ENCODE measurements at places on chromosomes 7 and 10.

DNA sequence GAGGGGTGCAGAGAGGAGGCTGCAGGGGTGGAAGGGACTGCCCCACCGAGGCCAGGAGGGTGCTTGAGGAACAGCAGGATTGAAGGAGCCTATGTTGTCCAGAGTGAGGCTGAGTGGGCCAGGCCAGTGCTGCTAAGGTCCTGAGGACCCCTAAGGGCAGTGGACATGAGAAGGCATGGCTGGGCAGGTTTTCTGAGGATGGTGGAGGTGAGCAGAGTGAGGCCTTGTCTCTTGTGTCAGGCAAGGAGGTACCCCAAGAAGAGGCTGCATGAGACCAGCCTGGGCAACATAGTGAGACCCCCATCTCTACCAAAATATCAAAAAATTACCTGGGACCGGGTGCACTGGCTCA is 5.2 kb downstream of the SH2B2 start:
- DNase-seq, result no peak

DNA sequence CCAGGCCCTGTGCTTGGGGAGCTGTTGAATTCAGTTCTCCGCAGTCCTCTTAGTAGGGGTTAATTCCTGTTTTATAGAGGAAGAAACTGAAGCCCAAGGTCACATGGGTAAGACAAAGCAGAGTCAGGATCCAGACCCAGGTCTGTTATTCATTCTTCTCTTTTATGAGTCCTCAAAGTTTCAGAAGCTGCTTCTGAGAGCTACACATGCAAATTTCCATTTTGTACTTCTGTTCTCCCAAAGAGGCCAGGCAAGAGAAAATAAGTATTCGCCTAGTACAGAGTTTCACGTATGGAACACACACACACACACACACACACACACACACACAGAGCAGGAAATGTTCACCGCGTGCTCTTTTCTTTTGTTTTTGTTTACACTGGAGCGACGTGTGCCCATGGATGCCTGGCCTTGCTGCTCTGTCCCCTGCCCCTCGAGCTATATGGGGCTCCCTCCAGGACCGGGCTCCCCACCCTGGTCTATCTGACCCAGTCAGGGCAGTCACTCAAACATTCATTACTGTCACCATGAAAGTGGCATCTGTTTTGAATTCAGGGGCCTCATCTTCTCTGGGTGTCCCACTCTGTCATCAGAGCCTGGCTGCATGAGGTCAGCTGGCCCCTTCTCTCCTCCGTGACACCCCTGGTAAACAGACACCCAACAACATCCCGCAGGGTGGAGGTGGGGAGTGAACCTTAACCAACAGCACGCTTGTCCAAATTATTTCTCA is 84.4 kb downstream of the TNS3 start:
- DNase-seq, result no peak

- DNase-seq, result no peak
Observed at GRCh38 chr10:22900841-22901601, 26.8 kb upstream of the ARMC3 start.

DNA sequence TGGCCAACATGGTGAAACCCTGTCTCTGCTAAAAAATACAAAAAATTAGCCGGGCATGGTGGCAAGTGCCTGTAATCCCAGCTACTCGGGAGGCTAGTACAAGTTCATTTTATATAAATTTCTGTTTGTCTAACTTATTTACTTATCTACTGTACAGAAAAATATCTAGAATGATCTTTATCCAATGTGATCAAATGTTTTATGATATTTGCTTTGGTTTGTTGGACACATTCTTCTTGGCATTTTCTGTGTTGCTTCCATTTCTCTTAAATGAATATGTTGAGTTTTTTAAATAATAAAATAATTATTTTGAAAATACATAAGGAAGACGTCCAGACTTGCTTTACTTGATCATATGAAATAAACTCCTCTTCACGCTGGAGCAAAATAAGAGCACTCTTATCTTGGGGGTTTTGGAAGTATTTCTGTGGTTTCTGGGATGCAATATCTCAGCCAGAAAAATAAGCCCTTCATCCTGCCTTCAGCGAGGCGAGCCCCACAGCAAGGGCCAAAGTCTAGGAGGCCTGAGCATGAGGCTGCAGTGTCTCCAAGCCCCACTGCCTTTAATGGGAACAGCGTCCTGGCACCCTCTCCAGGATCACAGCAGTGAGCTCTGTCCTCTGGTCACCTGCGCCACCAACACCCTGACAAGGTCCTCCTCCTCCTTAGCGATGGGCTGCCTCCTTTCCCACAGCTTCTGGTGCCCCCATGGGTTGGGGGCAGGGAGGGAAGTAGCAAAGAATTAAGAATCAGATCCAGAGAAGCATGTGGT is 480.2 kb downstream of the KCNMA1 start:
- no peak for DNase-seq

GRCh38 chr7:55132550-55132889 is 113.7 kb downstream of the EGFR start:
- no peak for DNase-seq

GRCh38 chr7:17661982-17662585 is 278.2 kb downstream of the SNX13 start:
- no peak for DNase-seq

GRCh38 chr7:55349121-55349520 is 16.0 kb upstream of the LANCL2 start:
- DNase-seq, result no peak

- DNase-seq, result no peak
Observed at GRCh38 chr10:113922787-113923570, 68.5 kb downstream of the NHLRC2 start.

GRCh38 chr7:136692221-136692620 is 176.2 kb upstream of the CHRM2 start:
- no peak for DNase-seq

- DNase-seq, result no peak
Observed at GRCh38 chr10:31635009-31635408, 293.6 kb downstream of the ARHGAP12 start.

- no peak for DNase-seq
Observed at GRCh38 chr7:77525231-77525630, 11.9 kb upstream of the PTPN12 start.

GRCh38 chr10:18204039-18204835 is 64.0 kb downstream of the CACNB2 start:
- no peak for DNase-seq

DNA sequence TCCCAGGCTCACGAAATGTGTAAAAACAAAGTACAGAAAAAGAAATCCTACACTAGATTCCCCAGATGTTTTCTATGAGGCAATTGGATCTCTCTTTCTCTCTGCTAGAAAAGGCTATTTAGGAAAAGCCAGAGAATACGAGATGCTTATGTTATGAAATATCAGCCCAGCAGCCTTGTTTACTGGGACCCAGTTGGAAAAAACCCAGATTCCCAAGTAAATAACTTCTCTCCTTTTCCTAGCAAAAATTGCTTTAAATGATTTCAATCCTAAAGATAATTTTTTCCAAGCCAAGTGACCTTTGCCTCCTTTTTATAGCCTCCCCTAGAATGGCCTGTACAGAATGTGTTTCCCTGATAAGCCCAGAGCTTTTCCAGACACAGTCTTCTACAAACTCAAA is 199.3 kb downstream of the PLXNA4 start:
- no peak for DNase-seq

All from effector memory CD4-positive, alpha-beta T cell (primary cell).